Colonic mucosa (tissue), 4 donors: ENCODE measurements at places on chromosomes 7 and 10. TPM values are rescaled to one million over a fixed set of nuclear protein-coding genes. Genes with fewer than 3 reads are reported as not detected.

DNAJC30 gene
- total RNA-seq: 15.1 TPM

VIPR2 gene
- 1.3 TPM for total RNA-seq

ASIC3 gene
- total RNA-seq: 2.2 TPM

DNA sequence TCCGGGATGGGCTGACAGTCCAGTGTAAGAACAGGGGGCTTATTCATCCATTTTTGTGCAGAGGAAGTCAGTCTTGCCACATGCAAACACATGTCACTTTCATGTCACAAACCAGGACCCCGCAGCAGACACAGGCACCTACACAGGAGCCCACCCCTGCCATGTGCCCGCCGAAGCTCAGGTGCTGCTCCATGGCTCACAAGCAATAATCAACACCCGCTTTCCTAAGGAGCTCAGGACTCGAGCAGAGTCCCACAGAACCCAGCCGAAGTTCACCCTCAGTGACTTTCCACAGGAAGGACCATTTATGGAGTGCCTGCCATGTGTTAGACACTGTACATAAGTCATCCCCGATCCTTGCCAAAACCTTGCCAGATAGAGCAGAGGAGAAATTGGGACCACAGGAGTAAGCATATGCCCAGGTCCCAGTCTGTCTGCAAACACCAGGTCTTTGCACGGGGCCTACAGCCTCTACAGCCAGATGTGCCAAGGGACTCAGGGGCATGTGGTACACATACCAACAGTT is 99.4 kb downstream of the EBF3 start:
- H3K4me3 ChIP-seq: no peak overlapping the region
- no peak overlapping the region for H3K27ac ChIP-seq
- H3K36me3 ChIP-seq: no peaks in the 10 kb centered on the region
- H3K27me3 ChIP-seq: no peaks in the 10 kb centered on the region

- no peak overlapping the region for H3K27ac ChIP-seq
- no peaks in the 10 kb centered on the region for H3K27me3 ChIP-seq
- no peak for DNase-seq
- no peak overlapping the region for H3K4me3 ChIP-seq
These were observed 107.6 kb downstream of the DIP2C start for GRCh38 chr10:581776-582330.

- H3K4me3 ChIP-seq: no peak overlapping the region
- H3K36me3 ChIP-seq: no peaks in the 10 kb centered on the region
- no peak overlapping the region for H3K27ac ChIP-seq
- no peaks in the 10 kb centered on the region for H3K4me1 ChIP-seq
- no peak for DNase-seq
These were observed 243.8 kb upstream of the PTN start for GRCh38 chr7:137587326-137587725.

- H3K4me1 ChIP-seq: peaks cover 8% of the 10 kb centered on the region
- H3K36me3 ChIP-seq: no peaks in the 10 kb centered on the region
- H3K27ac ChIP-seq: no peak overlapping the region
- H3K4me3 ChIP-seq: no peak overlapping the region
- DNase-seq: peak; percentile 64
These were observed 3.0 kb downstream of the NUP42 start for GRCh38 chr7:23184709-23185359.

DNA sequence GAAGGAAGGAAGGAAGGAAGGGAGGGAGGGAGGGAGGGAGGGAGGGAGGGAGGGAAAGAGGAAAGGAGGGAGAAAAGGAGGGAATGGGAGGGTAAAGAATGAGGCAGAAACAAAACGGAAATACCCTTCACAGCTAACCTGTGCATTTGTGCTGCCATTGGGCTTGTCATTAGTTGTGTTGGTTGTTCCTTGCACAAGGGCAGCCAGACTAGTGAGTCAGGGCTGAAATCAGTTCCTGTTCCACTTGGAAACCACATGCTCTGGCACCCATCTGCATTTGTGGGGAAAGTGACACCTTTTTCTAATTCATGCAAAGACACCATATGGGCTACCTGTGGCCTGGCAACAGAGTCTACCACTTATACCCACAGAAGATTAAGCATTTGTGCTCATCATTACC is 1004.0 kb upstream of the C7orf33 start:
- no peaks in the 10 kb centered on the region for H3K4me1 ChIP-seq
- no peak overlapping the region for H3K27ac ChIP-seq
- no peaks in the 10 kb centered on the region for H3K27me3 ChIP-seq
- no peak overlapping the region for H3K4me3 ChIP-seq

DNA sequence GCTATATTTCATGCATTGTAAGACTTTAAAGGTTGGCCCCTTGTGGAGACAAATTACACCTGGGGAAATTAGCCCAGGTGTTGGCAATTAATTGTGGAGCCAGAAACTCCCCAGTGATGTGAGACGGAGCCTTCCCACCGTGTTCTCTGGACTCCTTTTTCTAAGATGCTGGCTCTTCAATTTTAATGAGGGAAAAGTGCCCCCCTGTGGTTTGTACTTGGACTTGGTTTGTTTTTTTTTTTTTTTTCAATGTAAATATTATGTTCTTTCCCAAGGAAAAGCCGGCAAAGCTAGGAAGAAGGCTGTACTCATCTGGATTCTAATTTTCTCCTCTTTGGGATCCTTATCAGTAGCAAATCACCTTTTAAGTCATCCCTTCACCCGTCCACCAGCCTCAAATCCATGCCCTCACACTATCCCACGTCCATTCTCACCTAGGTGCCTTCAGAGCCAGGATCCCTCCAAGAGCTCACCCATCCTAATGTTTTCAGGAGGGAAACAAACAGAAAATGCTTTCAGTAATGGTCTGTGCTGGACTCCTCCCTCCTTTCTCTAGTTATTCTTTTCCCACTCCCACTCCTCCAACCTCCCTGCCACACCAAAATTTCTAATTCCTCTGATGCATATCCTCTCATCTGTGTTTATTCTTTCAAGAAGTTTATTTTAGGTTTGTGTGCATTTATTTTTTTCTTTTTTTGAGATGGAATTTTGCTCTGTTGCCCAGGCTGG is 20.4 kb upstream of the ST8SIA6 start:
- H3K4me1 ChIP-seq: no peaks in the 10 kb centered on the region
- H3K4me3 ChIP-seq: no peak overlapping the region
- H3K27ac ChIP-seq: no peak overlapping the region
- DNase-seq: no peak
- H3K36me3 ChIP-seq: no peaks in the 10 kb centered on the region

DNA sequence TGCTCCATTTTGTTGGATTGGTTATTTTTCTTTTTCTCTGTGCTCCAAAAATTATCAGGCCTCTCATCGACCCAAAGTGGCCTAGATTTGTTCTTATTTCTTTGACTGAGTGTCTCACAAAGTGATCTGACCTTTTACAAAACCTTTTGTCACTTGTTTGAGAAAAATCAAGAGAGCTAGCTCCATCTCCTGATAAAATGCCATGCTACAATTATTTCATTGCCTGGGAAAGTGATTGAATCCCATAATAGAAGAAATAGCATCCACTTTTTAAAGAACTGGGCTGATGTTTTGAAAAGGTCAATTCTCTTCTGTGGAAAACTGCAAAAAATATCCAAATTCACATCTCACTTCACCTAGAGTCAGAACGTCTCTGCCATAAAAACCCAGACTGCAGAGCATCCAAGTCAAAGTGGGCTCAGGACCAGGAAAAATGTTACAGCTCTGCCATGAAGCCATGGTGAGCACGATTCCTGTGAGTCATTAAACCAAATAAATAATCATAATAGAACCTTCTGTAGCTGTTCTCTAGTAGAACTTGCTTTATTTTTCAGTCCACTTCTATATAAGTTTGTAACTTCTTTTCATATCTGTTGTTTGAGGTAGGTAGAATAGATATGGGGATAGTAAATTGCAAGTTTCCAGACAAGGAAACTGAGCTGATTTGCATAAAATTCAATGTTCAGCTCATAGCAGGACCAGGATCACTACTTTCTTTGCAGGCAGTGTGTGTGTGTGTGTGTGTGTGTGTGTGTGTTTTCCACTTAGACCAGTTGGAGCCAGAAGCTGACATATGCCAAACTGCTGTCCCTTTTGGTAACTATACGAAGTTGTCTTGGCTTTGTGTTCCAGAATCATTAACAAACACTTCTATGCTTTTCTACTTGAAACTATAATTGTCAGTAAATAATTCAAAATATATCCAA is 632.5 kb upstream of the ANKRD30A start:
- H3K27me3 ChIP-seq: no peaks in the 10 kb centered on the region
- H3K27ac ChIP-seq: no peak overlapping the region
- DNase-seq: no peak
- H3K4me3 ChIP-seq: no peak overlapping the region
- no peaks in the 10 kb centered on the region for H3K4me1 ChIP-seq

DNA sequence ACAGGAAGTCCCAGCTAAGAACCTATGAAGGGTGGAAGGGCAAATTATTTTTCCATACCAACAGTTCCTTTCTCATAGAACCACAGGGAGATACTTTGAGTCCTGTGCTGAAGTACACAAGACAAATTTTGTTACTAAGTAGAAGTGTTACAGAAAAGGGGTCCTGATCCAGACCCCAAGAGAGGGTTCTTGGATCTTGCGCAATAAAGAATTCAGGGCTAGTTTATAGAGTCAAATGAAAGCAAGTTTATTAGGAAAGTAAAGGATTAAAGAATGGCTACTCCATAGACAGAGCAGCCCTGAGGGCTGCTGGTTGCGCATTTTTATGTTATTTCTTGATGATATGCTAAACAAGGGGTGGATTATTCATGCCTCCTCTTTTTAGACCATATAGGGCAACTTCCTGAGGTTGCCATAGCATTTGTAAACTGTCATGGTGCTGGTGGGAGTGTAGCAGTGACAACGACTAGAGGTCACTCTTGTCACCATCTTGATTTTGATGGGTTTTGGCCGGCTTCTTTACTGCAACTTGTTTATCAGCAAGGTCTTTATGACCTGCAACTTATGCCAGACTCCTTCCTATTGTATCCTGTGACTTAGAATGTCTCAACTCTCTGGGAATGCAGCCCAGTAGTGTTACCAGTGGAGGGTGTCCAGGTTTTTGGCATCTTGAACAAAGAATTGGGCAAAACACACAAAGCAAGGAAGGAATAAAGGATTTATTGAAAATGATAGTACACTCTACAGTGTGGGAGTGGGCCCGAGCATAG is 409.4 kb downstream of the SH2D4B start:
- H3K27ac ChIP-seq: no peak overlapping the region
- H3K27me3 ChIP-seq: no peaks in the 10 kb centered on the region
- H3K4me3 ChIP-seq: no peak overlapping the region
- DNase-seq: no peak
- no peaks in the 10 kb centered on the region for H3K36me3 ChIP-seq

DNA sequence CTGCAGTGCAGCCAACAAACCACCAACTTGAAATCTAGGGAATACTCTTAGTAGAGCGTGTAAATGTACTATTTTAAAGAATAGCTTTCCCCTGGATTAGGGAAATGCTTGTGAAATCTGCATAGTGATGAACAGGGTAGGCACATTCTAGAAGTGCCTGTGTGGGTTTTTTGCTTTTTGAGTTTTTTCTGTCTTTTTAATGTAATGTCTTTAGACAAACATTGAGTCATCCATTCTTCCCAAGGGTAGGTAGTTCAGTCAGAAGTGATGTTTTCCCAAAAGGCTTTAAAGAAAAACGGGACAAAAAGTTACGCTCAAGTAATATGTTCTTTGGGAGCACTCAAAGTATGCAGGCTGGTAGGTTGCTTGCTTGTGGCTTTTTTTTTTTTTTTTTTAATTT is 130.0 kb downstream of the AUTS2 start:
- H3K36me3 ChIP-seq: no peaks in the 10 kb centered on the region
- no peaks in the 10 kb centered on the region for H3K27me3 ChIP-seq
- H3K4me1 ChIP-seq: no peaks in the 10 kb centered on the region
- H3K4me3 ChIP-seq: no peak overlapping the region
- DNase-seq: no peak

- H3K36me3 ChIP-seq: no peaks in the 10 kb centered on the region
- no peak overlapping the region for H3K27ac ChIP-seq
- no peak overlapping the region for H3K4me3 ChIP-seq
- H3K4me1 ChIP-seq: no peaks in the 10 kb centered on the region
- DNase-seq: no peak
These were observed 5.8 kb upstream of the SMARCD3 start for GRCh38 chr7:151254316-151254715.
